ENCODE measurements at places on chromosomes 12 and 14.

GRCh38 chr12:12784911-12785814 lies at the start of gene APOLD1:
APOLD1 (plus strand) TSS chr12:12785659; CDS start chr12:12785692, 33 bp downstream.
- DNase-seq: peak; percentile 94

GRCh38 chr14:70018713-70019211 lies 139.5 kb downstream of the SMOC1 start:
- DNase-seq: peak; percentile 90

DNA sequence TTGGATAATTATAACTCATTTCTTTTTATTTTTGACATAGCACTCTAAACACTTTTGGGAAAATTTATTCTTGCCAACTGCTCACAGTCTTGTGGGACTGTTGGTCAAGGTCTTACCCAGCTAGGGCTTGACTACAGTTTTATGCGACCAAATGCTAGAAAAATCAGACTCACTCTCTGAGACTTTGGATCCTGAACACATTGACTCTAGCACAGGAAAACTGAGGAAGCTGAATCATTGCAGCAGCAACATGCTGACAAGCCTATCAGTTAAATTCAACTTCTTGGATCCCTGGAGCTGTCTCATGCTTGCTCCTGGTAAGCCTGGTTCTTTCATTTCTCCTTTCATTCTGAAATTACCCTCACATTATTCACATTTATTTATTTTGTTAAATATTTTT lies 120.7 kb upstream of the TMTC2 start:
- DNase-seq: no peak

DNA sequence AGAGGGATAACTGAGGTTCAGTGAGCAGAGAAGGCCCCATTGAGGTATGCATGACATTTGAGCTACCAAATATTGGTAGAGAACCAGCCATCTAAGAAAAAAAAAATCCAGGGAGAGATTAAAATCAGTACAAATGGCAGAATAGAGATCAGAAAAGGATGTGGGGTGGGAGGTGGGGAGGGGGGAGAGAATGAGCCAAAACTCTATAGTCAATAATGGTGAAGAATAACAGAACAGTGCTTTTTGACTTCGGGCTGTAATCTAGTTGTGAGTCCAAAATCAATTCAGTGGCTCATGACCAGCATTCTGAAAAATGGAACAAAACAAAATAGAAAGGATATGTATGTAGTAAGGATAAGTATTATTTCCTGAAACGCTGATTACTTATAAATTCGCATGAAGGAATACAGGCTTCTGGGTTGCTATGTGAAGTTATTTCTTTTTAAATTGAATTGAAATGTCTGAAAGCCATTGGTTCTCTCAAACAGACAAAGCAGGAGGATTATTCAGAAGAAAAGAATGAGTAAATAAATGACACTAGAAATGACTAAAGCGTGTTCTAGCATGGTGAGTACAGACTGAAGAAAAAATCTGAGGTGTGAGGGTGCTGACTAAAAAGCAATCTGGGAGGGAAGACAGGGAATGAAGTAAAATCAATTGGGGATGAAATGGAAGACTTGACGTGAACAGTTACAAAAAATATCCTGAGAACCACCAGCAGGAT lies 72.4 kb downstream of the ATP2B1 start:
- DNase-seq: peak; percentile 28

DNA sequence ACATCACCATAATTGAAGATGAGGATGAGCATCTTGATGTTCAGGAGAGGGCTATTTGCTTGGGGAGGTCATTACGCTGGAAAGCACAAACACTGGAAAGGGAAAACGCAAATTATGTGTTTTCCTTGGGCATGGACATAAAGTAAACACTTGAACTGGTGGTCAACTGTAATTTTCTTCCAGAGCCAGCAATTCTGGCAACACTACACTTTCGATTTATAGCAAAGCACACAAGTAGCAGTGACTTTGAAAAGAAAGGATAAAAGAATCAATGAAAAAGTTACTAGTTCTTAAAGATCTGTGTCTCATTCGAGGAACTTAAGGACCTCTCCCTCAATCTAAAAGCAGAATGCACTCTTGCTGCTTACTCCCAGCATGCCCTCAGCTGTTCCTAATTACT lies 2.2 kb downstream of the CLEC14A start:
- DNase-seq: no peak

DNA sequence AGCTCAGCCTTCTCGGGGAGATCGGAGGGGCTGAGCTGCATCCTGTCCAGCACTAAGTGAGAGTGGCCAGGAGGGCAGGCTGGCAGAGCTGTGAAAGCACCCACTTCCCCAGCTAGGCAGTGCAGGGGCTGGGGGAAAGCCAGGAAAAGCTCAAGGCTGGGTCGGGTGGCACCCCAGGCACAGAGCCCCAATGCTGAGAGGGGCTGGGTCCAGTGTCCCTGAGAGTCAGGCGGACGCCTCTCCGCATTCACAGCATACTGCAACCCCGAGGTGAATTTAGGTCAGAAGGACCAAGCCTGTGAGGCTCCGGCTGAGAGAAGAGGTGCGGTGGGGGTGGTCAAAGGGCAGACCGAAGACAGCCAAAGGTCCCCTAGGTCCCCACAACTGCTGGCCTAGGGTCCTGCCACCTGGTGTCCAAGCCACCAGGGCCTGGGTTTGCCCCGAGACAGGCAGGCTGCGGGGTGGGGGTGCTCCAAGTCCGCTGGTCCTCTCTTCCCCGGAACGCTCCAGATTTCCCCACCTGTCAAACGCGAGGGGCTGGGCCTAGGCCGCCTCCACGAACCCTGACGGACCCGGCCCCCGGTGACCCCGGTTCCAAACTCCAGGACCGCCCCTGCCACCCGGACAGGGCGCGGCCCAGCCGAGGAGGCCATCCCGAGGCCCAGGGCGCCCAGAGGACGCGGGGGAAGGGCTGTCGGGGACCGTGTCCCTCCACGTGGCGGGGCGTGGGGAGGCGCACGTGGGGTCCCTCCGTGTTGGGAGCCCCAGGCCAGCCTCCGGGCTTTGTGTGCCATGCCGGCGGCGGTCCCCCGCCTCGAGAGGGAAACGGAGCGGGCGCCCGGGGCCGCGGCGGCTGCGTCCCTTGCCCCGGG lies 527 bp downstream of the CAMKK2 start:
- DNase-seq: peak; percentile 13

GRCh38 chr12:133130808-133131128 lies 341 bp downstream of the ZNF10 start:
- peak; percentile 30 for DNase-seq

GRCh38 chr14:72766296-72766695 lies 127.6 kb downstream of the DPF3 start:
- DNase-seq: no peak

DNA sequence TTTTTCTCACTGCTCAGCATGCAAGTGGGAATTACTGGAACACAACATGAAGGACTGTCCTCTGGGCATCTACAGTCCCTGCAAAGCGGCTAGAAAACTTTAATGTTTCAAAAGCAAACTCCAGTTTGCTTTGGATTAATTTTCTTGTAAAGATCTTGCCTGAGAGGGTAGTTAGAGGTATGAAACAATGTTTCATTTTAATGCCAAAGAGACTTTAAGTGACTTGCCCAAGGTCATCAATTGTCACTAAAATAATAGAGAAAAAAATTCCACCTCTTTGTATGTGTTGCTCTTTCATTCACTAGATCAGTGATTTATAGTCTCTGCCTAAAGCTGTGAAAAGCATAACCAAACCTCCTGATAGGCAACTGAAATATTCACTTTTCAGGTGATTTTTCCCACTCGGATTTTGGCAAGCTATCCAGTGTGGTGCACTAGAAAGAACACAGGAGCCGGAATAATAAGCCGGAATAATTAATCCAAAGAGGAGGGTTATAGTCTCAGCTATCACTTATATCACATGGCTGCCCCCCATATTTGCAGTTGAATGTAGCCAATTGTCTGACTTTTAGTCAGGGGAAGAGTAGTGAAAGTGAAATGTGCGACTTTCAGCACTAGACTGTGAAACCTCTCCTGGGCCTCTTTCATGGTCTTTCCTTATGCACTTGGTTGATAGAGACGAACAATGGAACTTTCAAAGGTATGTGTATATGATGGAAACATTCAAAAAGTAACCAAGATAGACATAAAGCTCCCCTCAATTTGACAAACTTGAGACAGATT lies 107.7 kb downstream of the SLC6A15 start:
- no peak for DNase-seq

- peak; percentile 89 for DNase-seq
These were observed 239.0 kb downstream of the FBXL14 start for GRCh38 chr12:1355396-1355795.

- no peak for DNase-seq
These were observed 91.7 kb downstream of the MYRFL start for GRCh38 chr12:69916544-69917235.

DNA sequence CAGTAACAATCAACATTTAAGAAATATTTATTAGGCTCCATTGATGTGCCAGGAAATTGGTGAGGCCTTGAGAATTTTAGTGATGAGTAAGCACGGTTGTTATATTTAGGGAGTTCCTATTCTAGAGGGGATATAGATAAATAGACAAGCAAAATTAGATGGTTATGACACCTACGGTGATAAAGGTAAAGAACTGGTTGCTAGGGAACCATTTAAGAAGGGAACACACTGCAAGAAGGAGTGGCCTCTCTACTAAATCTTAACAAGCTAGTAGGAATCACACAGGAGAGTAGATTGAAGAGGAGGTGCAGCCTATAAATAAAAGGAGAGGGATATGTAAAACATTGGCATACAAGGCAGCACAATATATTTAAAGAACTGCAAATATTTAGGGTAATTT lies 155.2 kb downstream of the LRIG3 start:
- DNase-seq: no peak

- DNase-seq: no peak
These were observed 3.7 kb upstream of the ZNF384 start for GRCh38 chr12:6692888-6693287.

- no peak for DNase-seq
These were observed 121.1 kb downstream of the PLXNC1 start for GRCh38 chr12:94269316-94269999.

DNA sequence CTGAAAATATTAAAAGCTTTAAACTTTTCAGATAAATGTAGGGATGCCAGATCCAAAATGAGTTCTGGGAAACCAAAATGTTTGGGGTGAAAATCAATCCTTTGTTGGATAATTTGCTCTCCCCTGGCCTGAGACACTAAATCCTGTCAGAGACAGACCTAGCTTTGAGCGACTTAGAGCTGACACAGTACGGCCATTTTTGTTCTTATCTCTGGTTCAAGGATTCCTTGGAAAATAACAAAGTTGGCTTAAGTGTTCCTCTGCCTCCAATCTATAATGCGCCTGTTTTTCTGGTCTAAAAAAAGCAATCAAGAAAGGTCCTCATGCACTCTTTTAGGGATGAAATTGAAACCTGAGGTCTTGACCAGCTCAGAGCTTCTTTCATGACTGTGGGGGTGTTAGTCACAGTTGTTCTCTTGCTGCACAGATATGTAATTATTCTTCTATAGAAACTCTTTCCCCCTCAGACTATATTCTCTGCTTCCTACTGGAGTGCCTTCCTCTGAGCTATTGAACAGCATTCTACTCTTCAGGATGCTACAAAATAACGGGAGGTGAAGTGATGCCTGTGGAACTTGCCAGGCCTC lies 52.3 kb upstream of the EGLN3 start:
- no peak for DNase-seq

- DNase-seq: no peak
These were observed 9.5 kb upstream of the IRF2BPL start for GRCh38 chr14:77037938-77038568.

DNA sequence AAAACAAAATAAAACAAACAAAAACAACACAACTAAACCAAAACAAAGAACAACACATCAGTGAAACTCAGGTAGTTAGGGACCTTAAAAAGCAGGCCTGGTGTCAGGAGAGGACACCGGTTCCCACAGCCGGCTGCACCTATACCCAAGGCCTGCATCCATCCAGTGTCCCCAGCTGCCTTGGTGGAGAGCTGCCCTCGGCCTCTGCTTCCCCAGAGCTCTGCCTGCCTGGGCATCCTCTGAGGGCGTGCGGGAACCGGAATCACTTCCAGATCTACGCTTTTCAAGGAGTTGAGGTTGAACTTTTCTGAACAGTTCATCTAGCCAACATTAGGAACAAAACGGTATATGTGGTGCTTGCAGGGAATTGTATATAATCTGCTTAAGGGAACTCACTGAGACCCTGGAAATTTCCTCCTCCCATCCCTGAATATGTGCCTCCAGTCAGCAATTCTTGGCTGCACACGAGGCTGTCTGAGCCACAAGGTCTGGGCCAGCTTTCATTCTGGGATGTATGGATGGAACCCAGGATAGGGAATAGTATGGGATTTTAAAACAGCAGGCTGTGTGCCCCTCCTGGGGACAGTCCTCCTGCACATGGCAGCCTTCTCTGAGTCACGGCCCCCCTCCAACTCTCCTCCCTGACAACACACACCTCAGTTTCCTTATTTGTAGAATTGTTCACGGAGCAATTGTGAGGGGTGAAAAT lies 319.0 kb upstream of the RTL1 start:
- no peak for DNase-seq

- peak; percentile 97 for DNase-seq
These were observed 20.3 kb downstream of the HEBP1 start for GRCh38 chr12:12979731-12980259.

DNA sequence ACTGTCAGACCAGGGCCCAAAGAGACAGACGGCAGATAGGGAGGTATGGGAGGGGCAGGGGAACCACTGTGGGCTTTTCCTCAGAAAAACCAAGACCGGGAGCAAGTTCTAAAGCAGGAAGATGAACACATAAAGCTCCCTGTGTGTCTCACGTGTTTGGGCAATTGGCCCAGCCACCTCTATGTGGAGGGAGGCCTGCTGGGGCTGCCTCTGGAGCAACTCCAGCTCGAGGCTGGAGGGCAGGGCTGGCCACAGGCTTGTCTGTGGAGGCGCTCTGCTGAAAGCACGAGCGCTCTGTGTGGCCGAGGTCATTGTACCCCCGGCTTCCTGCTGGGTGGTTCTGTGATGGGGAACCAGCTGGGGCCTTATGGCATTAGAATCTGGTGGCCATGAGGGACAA lies 36.4 kb downstream of the TRAFD1 start:
- peak; percentile 60 for DNase-seq

DNA sequence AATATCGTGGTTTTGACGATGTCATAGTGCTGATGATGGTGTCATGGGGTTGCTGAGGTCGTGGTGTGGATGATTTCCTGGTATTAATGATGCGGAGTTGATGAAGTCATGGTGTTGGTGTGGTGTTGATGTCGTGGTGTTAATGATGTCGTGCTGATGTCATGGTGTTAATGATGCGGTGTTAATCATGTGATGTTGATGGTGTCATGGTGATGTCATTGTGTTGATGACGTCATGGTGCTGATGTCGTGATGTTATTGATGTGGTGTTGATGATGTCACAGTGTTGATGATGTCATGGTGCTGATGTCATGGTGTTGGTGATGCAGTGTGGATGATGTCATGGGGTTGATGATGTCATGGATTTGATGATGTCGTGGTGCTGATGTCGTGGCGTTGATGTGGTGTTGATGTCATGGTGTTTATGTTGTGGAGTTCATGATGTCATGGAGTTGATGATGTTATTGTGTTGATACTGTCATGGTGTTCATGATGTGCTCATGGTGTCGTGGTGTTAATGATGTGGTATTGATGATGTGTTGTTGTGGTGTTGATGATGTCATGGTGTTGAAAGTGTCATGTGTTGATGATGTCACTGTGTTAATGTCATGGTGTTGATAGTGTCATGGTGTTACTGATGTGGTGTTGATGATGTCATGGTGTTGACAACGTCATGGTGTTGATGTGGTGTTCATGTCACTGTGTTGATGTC lies 48.5 kb upstream of the RIMBP2 start:
- peak; percentile 22 for DNase-seq
